Gastrocnemius medialis (tissue), 4 donors: ENCODE measurements at places on chromosomes 13 and 19. TPM values are rescaled to one million over a fixed set of nuclear protein-coding genes. Genes with fewer than 3 reads are reported as not detected.

- no peak for DNase-seq
Measured at GRCh38 chr13:73731564-73731963, 402.6 kb downstream of the KLF12 start.

The RASAL3 gene
- 0.38 TPM for total RNA-seq

DNA sequence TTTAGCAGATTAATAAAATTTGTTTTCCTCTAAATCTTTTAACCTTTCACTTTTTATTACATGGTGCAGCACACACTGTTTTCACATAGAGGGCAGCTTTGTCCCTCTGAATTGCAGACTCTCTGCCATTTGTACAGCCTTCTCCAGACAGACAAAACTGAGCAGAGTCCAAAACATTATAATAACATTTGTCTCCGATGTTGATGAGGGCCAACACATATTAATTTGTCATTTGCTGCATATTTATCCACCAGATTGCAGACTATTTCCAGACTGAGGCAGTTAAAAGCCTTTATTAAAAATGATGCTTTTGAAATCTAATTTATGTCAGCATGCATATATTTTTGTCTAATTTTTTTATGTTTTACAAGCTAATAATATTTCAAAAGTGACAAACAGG, 1251.9 kb upstream of the SLC10A2 start:
- DNase-seq = no peak

DNA sequence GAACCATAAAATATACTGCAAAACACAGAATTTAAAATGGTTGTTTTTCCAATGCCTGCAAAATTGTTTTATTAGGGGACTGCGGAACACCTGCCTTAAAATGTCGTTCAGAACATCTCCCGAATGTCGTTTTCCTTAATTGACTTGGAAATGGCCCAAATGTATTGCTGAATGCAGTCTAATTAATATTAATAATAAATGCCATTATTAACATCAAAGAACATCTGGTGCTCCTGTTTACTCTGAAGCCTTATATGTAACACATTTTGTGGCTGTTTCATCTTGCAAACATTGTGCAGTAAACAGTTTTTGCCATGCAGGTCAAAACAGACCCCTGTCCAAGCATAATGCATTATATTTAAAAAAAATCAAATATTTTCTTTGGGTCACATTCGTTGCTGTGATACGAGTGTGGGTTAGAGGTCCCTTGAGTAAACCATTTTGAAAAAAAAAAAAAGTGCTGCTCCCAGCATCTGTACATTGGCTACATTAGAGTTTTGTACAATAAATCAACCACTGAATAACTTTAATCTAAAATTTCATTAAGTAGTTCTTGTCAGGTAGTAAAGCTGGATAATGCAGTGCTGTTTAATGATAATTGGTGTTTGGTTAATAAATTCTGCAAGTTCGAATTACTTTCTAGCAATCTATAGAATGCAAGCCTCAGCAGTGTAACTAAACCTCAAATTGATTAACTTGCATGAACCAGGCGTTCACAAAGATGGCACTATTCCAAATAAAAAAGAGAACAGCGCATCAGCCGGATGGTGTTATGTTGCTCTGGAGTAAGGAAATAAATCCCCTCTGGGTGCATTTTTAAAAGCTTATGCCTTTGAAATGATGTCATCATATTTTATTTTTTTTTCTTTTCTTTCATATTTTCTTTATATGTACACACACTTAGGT, 140.2 kb downstream of the ZNF536 start:
- DNase-seq = no peak

The ZNF44 gene
- 4.0 TPM for total RNA-seq

The BEST2 gene
- not detected for total RNA-seq

DNA sequence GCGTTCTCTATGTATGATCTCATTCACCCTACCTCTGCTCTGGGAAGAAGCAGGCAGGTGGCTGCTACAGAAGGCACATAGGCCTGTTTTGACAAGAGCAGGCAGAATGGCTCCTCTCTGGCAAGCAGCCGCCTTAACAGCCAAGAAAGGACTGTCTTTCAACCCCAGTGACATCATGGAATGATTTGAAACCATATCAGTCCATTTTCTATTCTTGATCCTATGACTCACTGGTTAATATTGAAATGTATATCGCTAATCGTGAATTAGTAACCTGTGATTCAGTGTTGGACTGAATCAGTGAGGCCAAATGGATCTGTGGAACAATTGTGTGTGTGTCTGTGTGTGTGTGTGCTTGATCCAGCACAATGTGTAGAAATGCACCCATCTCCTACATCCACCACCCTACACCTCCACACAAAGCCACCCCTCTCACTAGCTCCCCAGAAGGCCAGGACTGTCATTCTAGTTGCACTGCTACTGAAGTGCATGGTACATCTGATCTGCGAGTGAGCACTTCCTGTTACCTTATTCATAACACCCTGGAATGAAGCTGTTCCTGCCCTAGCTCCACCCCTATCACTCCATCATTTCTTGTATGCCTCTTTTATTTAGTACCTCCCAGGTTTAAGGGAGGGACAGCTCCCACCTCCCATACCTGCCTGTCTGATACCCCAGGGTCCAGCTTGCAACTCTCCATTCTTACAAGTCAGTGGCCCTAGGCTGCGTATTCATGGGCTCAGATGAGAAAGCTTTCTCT, 460.0 kb downstream of the FOXO1 start:
- DNase-seq = no peak

- no peak for DNase-seq
Measured at GRCh38 chr19:47390533-47391488, 28.5 kb downstream of the MEIS3 start.

GRCh38 chr13:95300625-95301182, 547 bp downstream of the ABCC4 start:
- peak; percentile 24 for DNase-seq

GRCh38 chr19:6066661-6067646, 43.3 kb downstream of the RFX2 start:
- peak; percentile 60 for DNase-seq

- DNase-seq = no peak
Measured at GRCh38 chr13:35857769-35858168, 273.4 kb downstream of the DCLK1 start.

The BIVM gene
- 14.2 TPM for total RNA-seq

- no peak for DNase-seq
Measured at GRCh38 chr13:100300708-100301107, 211.8 kb downstream of the PCCA start.

GRCh38 chr13:32737111-32737571, 150.9 kb downstream of the PDS5B start:
- DNase-seq = no peak

- peak; percentile 97 for DNase-seq
Measured at GRCh38 chr19:46975925-46976782, 43.5 kb upstream of the NPAS1 start.

GRCh38 chr13:43072394-43072793, 49.0 kb downstream of the DNAJC15 start:
- DNase-seq = peak; percentile 36

DNA sequence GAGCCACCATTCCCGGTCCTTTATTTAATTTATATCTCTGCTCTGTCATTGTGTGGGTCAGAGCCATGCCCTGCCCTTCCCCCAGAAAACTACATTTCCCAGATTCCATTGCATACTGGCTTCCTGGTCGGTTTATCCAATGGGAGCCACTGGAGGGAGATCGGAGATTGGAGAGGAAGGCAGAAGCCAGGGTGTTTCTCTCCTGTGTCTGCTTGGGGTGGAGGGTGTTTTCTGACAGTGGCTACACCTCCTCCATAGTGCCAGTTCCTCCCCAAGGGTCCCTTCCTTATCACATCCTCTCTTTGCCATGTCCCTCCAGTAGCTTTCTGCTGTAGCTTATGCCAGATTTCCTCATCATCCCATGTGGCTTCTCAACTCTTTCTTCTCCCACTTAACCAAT, 19.0 kb downstream of the OLFM2 start:
- no peak for DNase-seq

DNA sequence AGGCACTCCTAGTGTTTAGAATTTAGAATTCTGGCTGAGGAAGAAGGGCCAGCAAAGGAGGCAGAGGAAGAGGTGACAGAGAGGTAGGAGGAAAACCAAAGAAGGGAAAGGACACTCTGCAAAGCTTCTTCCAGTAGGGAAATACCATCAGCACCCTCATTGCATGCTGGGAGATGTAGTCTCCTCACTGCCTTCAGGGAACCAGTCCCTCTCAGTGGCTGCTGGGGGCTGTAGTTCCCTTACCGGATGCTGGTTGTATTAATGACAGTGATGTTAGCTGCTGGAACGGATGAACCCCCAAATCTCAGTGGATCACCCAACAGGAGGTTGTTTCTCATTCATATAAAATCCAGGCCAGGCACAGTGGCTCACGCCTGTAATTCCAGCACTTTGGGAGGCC, 10.1 kb downstream of the GRIN2D start:
- DNase-seq = peak; percentile 37

The GSX1 gene
- not detected for total RNA-seq

GRCh38 chr13:51475727-51476501, 23.1 kb upstream of the INTS6 start:
- no peak for DNase-seq

DNA sequence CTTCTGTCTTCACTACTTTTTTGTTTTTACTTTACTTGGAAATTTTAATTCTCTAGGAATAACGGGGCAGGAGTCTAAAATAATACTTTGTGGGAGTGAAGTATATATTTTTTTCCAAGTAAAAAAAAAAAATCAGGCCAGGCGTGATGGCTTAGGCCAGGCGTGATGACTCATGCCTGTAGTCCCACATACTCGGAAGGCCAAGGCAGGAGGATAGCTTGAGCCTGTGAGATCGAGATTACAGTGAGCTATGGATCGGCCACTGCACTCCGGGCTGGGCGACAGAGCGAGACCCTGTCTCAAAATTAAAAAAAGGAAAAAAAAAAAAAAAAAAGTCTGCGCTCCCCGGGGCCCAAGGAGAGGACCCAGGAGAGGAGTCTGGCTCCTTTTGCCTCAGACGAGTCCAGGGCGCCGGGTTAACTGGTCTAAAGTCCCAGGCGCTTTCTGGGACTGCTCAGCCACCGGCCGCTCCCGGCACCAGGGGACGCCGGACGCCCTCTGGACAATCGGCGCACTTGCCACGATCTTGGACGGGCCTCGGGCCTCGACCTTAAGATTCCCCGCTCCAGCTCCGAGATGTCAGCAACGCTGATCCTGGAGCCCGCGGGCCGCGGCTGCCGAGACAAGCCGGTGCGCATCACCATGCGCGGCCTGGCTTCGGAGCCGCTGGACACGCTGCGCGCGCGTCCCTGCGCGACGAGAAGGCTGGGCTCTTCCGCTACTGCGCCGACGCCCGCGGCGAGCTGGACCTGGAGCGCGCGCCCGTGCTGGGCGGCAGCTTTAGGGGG, 2.7 kb upstream of the ZFP82 start:
- no peak for DNase-seq
